ENCODE measurements at places on chromosomes 6 and 20.

GRCh38 chr6:155256122-155256795, 7.6 kb upstream of the CLDN20 start:
- DNase-seq, result no peak

DNA sequence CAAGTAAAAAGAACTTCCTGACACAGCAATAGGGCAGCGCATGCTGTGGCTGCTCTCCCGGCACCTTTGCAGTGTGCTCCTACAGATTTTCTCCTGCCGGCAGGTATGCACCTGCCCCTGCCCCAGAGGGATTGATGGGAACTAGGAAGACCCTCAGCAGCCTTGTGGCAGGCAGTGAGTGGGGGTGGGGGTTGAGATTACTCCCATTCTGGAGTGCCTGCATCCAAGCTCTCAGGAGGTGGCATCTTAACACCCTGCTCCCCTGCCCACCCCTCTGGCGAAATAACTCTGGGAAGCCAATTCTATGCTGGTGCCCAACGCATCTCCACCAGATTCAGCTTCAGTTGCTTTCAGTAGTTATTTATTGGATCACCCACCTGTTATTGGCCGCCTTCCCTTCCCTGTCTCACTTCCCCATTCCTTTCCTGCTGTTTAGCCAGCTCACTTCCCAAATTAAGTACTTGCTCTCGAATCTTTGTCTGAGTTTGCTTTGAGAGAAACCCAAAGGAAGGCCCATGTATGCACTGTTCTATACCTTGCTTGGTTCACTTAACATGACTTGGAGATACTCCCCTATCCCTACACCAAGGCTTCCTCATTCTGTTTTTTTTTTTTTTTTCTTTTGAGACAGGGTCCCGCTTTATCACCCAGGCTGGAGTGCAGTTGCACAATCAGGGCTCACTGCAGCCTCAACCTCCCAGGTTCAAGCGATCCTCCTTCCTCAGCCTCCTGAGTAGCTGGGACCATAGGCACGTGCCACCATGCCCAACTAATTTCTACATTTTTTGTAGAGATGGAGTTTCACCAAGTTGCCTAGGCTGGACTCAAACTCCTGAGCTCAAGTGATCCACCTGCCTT, 29.3 kb upstream of the SLC23A2 start:
- no peak for DNase-seq

DNA sequence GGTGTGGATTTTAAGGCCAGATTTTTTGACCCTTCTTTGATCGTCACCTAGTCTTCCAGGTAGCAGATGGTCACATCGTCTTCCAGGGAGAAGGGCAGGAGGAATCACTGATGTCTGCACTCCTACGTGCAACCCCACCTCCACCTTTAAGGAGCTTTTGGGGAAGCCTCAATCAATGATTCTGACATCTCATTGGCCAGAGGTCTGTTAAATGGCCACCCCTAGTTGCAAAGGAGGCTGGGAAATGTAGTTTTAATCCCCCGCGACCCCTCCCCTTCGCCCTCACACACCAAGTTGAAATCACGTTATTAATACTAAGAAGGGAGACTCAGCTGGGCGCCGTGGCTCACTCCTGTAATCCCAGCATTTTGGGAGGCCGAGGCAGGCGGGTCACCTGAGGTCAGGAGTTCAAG, 151.4 kb downstream of the BCAS1 start:
- DNase-seq, result no peak

GRCh38 chr6:159691133-159691962, 1.7 kb downstream of the SOD2 start:
- DNase-seq, result no peak

DNA sequence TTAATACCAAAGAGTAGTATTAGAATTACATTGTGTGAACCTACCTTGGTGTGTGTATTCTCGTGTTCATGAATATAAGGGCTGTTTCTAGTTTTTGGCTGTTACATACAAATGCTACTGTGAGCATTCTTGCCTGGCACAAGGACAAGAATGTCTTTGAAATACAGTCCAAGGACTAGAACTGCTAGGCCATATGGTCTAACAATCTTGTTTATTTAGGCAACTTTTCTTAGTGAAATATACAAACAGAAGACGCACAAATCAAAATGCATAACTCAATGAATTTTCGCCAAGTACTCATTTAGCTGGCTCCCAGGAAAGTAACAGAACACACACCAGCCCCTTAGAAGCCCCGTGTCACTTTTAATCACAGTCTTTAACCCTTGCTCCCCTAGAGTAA, 28.5 kb downstream of the KDM1B start:
- DNase-seq, result no peak

DNA sequence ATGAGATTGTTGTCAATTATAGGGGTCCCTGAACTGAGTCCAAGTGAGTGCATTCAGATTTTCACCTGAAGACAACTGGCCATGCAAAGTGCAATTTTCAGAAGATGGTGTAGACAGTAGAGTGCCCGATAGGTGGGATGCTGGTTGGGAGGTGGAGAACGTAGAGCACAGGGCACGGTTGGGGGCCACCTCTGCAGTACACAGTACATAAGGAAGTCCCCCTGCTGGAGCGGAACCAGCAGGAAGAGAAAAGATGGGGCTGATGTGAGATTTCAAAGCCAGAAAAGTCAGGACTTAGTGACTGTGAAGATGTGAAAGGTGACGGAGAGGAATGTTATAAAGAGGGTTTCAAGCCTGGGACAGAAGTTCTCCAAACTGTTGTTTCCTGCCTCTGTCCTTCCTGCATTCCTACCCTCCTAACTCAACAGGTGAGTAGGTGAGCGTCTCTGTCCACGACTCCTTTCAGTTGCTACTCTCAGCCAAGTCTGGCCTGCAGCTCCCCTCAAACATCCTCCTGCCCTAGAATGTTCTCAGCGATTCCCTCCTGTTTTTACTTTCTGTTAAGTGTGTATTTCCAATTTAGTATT, 330.8 kb downstream of the PRL start:
- DNase-seq, result no peak

DNA sequence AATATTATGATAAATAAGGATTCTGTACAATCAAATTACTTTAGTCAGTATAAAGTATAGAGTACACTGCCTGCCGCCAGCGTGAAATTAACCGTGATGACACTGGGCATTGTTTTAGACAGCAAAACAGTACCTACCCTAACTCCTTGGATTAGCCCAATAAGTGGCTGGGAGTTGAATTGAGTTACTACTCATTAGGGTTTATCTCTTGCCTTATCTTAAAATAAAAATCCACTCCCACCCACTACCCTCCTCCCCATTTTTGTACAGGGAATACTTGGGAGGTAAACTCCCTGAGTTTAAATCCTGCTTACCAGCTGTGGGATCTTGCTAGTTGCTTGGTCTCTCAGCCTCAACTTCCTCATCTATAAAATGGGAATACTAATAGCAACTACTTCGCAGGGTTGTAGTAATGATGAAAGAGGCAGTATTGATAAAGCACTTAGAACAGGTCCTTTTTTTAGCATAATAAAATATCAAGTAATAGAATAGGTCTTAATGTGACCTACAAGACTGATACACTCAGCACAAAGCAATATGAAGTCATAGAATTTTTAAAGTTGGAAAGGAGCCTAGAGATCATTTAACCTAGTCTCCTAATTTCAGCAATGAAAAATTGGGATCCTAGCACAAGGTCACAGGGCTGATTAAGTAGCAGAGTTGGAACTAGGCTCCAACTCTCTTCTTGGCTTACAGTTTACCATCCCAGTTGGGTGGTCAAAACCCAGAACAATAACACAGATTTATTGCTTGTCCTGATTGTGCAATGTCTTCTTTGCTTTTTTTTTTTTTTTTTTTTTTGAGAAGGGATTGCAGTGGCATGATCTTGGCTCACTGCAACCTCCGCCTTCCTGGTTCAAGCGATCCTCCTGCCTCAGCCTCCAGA, 23.8 kb downstream of the PHACTR2 start:
- no peak for DNase-seq

DNA sequence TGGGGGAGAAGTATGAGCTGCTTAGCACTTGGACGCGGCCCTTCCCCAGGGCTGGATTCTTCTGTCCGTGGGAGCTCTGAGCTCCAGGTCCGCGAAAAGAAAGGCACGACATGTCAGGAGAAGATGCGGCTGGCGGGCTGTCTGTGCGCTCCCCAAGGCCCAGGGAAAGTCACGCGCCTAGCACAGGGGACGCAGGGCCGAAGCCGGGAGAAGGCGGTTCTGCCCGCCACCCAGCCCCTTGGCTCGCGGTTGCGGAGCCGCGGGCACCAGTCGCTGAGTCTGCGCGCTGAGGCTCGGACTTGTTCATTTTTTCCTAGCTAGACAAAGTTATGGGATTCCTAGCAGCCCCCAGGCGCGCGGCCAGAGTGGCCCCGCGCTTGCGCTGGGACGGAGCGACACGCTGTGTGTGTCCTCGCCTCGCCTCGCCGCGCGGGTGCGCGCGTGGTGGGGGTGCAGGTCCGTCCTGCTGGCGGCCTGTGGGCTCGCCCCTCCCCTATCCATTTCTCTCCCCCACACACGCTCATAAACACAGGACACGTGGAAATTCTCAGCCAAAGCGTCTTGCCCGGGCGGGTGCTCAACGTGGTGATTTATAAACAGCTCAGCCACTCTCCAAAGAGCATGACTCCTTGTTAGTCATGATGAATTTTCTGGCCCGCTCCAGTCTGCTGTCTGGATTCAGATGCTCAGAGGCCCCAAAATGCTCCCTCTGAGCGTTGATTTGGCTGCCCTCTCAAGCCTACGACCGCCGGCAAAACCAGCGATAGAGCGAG, 1.9 kb upstream of the POU3F2 start:
- peak; percentile 57 for DNase-seq

DNA sequence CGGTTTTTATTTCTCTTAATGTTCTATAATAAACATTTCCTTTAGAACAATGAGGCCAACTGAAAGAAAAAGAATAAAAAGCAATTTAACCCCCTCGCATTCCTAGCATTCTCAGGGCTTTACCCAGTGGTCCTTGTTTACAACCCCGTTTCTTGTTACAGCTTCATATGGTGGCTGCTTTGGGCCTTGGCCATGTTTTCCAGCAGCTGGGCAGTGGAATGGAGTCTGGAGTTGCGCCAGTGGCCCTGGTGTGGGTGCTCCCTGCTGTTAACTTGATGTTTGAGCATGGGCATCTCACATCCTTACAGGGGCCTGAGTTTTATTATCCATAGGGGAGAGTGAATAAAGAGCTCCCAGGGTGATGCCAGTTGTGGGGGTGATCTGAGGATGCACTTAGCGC, 18.8 kb downstream of the EFCAB8 start:
- DNase-seq, result no peak

DNA sequence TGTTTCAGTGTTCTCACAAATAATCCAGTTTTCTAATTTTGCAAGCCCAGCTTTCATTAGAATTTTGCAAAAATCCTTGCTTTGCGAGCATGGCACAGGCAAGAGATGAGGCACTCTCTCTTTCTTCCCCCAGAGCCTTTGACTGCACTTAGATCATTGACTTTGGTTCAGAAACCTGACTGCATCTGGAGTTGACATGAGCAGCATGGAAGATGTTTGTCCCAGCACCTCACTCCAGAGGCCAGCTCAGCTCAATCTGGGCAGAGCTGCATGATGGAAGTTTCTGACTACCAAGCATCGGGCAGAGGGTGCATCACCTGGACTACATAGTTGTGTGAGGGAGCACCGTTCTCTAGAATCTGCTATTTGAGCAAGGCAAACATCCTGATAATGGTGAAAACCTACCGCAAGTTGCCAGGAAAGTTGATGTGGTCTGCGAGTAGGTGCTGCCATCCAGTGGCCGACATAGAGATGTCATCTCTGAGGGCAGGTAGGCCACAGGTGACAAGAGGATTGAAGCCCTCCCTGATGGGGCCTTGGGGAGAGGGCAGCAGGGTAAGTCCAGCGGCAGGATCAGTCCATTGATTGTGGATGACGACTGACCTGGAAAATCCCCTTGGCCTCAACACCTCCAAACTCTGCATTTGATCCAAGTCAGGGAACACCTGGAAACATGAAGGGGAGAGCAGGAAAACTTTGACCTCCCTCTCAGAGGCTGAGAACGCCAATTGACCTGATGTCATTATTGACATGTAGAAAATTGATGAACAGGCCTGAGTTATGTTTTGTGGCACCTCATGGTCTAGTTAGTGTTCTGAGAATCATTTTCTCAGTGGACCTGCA, 3.8 kb upstream of the LPA start:
- no peak for DNase-seq

DNA sequence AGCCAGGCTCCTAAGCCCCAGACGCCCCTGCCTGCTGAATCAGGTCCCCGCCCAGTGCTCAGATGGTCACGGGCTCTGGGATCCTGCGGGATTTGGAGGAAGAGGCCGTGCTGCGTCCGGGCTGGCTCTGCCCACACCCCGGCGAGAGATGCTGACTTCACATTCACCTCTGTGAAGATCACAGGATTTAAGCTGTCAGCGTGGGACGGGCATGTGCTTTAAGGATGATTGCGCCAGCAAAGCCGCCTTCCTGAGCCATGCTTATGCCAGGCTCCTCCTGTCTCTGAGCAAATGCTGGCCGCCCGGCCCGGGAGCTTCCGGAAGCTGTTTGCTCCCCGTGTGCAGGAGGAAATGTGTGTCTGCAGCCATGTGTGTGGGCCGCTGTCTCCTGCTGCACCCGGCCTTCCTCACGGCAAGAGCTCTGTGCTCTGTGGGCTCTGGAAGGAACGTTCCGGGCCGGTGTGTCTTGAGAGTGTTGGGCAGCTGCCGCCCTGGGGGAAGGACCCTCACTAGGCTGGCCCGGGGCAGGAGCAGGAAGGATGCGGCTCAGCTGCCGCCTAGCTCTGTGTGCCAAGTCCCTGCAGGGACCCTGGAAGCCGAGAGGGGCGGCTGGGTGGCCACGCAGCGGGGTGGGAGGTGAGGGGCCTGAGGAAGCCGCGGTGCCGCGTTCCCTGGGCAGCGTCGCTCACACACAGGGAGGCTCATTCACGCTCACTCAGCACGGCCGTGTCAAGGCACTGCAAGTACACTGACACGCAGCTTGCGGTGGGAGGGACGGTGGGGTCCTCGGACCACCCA, 19.0 kb upstream of the BHLHE23 start:
- no peak for DNase-seq

- no peak for DNase-seq
Measured at GRCh38 chr20:59086923-59087322, 44.3 kb upstream of the PRELID3B start.

- peak; percentile 36 for DNase-seq
Measured at GRCh38 chr6:148407372-148407771, 64.7 kb downstream of the SASH1 start.

GRCh38 chr20:21493049-21493448, 20.8 kb downstream of the NKX2-2 start:
- no peak for DNase-seq

GRCh38 chr20:4883546-4883945, 117.8 kb downstream of the SLC23A2 start:
- DNase-seq, result no peak

- no peak for DNase-seq
Measured at GRCh38 chr6:35293681-35294080, 3.9 kb upstream of the DEF6 start.

- no peak for DNase-seq
Measured at GRCh38 chr20:34243377-34243776, 2.2 kb downstream of the ASIP start.

DNA sequence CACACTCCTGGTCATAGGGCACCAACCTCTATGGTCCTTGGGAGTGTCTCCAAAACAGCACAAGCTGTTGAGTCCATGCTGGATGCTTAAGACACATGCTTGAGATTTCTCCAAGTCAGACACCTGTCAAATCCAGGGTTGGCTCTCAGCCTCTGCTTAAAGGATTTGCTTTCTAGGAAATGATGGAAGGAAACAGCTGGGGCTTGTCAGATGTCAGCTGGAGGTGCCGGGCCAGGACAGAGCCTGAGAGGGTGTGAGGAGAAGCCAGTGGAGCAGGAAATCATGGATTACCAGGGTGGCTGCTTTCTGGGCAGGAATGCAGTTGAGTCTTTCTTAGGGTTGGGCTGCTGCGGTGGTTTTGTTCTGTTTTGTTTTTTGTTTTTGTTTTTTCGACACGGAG, 83.0 kb upstream of the FAM184A start:
- no peak for DNase-seq

Measured in T1000 (cell line).